CD4-positive, CD25-positive, alpha-beta regulatory T cell (primary cell): ENCODE measurements at places on chromosomes 1 and 21. TPM values are rescaled to one million over a fixed set of nuclear protein-coding genes. Genes with fewer than 3 reads are reported as not detected.

- no peak overlapping the region for H3K4me3 ChIP-seq
- no peak overlapping the region for H3K27ac ChIP-seq
- DNase-seq = no peak
- no peaks in the 10 kb centered on the region for H3K4me1 ChIP-seq
- H3K36me3 ChIP-seq = no peaks in the 10 kb centered on the region
- no peaks in the 10 kb centered on the region for H3K27me3 ChIP-seq
These were observed 302.1 kb upstream of the RRP15 start for GRCh38 chr1:217983051-217983375.

GRCh38 chr1:147723691-147724323 is 36.6 kb downstream of the GJA5 start:
- peaks cover 13% of the 10 kb centered on the region for H3K27me3 ChIP-seq
- H3K4me1 ChIP-seq = no peaks in the 10 kb centered on the region
- DNase-seq = no peak
- no peaks in the 10 kb centered on the region for H3K36me3 ChIP-seq

GRCh38 chr21:38839328-38840286 is 33.9 kb downstream of the ETS2 start:
- H3K27ac ChIP-seq = no peak overlapping the region
- no peaks in the 10 kb centered on the region for H3K4me1 ChIP-seq
- no peak for DNase-seq
- no peaks in the 10 kb centered on the region for H3K36me3 ChIP-seq
- peaks cover 3% of the 10 kb centered on the region for H3K27me3 ChIP-seq
- H3K4me3 ChIP-seq = no peak overlapping the region

DNA sequence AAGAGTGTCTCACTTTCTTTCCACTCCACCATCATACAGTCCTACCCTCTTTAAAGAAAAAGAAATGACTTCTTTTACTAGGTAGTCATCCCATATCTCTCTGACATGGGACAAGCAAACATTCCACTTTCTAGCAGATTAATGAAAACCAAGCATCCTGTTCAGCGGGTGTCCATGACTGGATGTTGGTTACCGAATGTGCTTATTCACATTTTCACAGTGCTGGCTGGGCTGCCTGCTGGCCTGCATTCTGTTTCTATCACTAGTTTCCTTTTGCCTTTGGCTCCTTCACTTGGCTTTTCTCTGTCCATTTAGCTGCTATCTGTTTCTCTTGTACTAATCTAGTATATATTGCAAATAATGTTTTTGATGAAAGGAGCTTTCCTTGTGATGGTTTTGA is 598.4 kb downstream of the RWDD3 start:
- H3K27ac ChIP-seq = no peak overlapping the region
- no peaks in the 10 kb centered on the region for H3K4me1 ChIP-seq
- H3K36me3 ChIP-seq = no peaks in the 10 kb centered on the region

DNA sequence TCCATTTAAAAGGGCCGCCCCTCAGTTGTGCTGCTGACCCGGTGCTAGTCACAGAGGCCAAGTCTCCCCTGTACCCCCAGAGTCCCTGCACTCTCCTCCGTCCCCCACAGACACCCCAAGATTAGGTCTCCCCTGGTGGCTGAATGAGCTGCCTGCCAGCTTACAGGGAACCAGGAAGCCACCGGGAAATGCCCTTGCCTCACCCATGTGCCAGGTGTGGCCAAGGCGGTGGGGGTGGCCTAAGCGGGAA is 32.7 kb downstream of the HSPG2 start:
- no peaks in the 10 kb centered on the region for H3K4me1 ChIP-seq
- no peaks in the 10 kb centered on the region for H3K36me3 ChIP-seq
- no peak overlapping the region for H3K27ac ChIP-seq
- no peak for DNase-seq
- no peak overlapping the region for H3K4me3 ChIP-seq

GRCh38 chr1:162710345-162710744 is 78.1 kb downstream of the DDR2 start:
- H3K4me1 ChIP-seq = no peaks in the 10 kb centered on the region
- H3K36me3 ChIP-seq = no peaks in the 10 kb centered on the region
- no peaks in the 10 kb centered on the region for H3K27me3 ChIP-seq
- no peak overlapping the region for H3K4me3 ChIP-seq
- H3K27ac ChIP-seq = no peak overlapping the region
- DNase-seq = no peak

DNA sequence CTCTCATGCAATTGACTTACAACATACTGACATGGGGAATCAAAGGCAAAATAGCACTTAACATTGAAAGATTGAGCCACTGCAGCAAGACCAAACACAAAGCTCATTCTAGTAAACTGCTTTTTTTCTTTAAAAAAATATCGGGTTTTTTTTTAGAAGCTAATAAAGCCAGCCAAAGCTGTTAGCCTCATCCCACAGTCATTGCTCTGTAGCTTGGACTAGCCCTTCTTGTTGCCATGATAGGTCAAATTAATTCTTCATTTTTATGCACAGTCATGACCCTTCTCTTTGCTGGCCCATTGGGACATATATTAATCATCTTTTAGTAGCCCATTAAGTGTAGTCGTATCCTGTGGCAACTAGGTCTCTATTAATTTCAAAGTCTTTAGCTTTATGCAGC is 231.3 kb downstream of the ADGRL2 start:
- H3K27ac ChIP-seq = no peak overlapping the region
- H3K4me1 ChIP-seq = no peaks in the 10 kb centered on the region
- H3K4me3 ChIP-seq = no peak overlapping the region
- no peaks in the 10 kb centered on the region for H3K27me3 ChIP-seq
- DNase-seq = no peak
- H3K36me3 ChIP-seq = no peaks in the 10 kb centered on the region

GRCh38 chr1:233025567-233025966 is 75.2 kb downstream of the NTPCR start:
- no peak overlapping the region for H3K4me3 ChIP-seq
- no peaks in the 10 kb centered on the region for H3K27me3 ChIP-seq
- peaks cover 5% of the 10 kb centered on the region for H3K36me3 ChIP-seq
- no peak for DNase-seq

DNA sequence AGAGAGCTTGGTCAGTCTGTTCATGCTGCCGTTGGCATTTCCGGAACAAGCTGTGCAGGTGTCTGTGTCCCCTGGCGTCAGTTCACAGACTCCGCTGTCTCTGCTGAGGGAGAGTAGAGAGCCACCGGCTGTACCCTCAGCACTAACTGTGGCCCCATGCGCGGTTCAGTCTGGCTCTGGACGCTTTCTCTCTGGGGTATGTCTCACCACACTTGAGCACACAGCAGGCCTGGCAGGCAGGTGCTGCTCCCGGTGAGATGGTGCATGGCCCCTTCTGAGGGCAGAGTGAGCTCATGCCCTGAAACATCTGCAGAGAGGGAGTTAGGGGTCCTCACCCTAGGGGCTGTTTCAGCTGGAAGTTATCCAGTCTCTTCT is 60.0 kb upstream of the TLR5 start:
- no peaks in the 10 kb centered on the region for H3K27me3 ChIP-seq
- H3K4me1 ChIP-seq = no peaks in the 10 kb centered on the region
- no peak overlapping the region for H3K4me3 ChIP-seq
- H3K27ac ChIP-seq = no peak overlapping the region
- no peak for DNase-seq

DNA sequence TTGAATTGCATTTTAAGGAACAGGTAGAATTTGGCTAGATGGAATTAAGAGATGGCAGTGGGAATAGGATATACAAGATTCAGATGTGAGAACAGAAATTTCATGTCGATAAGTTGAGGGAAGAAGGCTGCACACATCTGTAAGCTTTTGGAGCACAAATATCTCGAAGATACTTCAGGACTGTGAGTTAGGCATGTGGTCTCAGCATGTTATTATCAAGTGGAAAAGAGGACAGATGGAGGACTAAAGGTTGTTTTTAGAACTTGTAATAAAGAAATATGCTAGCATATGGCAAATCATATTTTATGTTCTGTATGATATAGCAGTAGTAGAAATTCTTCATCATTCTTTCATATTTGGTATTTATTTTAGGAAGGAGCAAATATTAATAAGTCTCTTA is 61.5 kb downstream of the KIF1B start:
- H3K27ac ChIP-seq = no peak overlapping the region
- H3K36me3 ChIP-seq = peaks cover 10% of the 10 kb centered on the region
- no peaks in the 10 kb centered on the region for H3K27me3 ChIP-seq
- H3K4me3 ChIP-seq = no peak overlapping the region
- H3K4me1 ChIP-seq = no peaks in the 10 kb centered on the region
- no peak for DNase-seq

GRCh38 chr1:172704420-172705210 is 45.7 kb downstream of the FASLG start:
- H3K4me3 ChIP-seq = peak overlapping the region; percentile 45
- no peak overlapping the region for H3K27ac ChIP-seq
- no peak for DNase-seq
- no peaks in the 10 kb centered on the region for H3K36me3 ChIP-seq

- no peak for DNase-seq
- H3K27ac ChIP-seq = no peak overlapping the region
- H3K4me3 ChIP-seq = no peak overlapping the region
- H3K4me1 ChIP-seq = no peaks in the 10 kb centered on the region
- peaks cover 3% of the 10 kb centered on the region for H3K27me3 ChIP-seq
These were observed 342.1 kb upstream of the NR5A2 start for GRCh38 chr1:199685369-199685768.

DNA sequence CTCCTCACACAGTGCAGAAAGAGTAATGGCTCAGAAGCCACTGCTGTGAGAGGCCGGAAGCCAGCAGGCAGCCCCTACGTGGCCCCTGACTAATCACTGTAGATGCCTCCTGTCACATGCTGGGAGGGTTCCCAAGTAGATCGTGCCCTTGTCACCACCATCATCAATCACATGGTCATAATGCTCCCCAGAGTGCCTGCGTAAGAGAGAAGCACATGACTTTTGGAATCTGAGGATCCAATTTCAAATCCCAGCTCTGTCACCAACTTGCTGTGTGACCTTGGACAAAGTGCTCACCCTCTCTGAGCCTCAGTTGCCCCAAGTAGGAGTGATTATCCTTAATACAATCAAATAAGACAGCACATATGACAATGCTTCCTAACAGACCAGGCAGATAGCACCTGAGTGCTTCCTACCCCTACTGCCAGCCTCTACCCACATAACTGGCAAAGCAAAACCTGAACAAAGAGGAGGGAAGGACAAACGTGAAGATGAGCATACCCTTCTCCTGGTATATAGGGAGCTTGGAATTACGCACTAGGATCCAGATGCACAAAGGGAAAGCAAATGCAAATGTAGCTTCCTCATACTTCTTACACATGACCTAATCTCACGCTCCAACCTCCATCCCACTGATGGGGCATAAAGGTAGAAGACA is 65.7 kb downstream of the SDC3 start:
- H3K4me3 ChIP-seq = no peak overlapping the region
- no peaks in the 10 kb centered on the region for H3K27me3 ChIP-seq

GRCh38 chr1:195495720-195496635 is 1112.3 kb downstream of the KCNT2 start:
- H3K4me3 ChIP-seq = no peak overlapping the region
- H3K36me3 ChIP-seq = no peaks in the 10 kb centered on the region
- no peaks in the 10 kb centered on the region for H3K4me1 ChIP-seq
- no peaks in the 10 kb centered on the region for H3K27me3 ChIP-seq

GRCh38 chr1:90902672-90903071 is 119.2 kb downstream of the ZNF644 start:
- no peak for DNase-seq
- H3K36me3 ChIP-seq = peaks cover 24% of the 10 kb centered on the region
- no peaks in the 10 kb centered on the region for H3K4me1 ChIP-seq
- H3K27ac ChIP-seq = no peak overlapping the region

- peaks cover 2% of the 10 kb centered on the region for H3K4me1 ChIP-seq
- H3K27ac ChIP-seq = no peak overlapping the region
- DNase-seq = no peak
- no peak overlapping the region for H3K4me3 ChIP-seq
These were observed 896 bp downstream of the KANK4 start for GRCh38 chr1:62318320-62318755.

DNA sequence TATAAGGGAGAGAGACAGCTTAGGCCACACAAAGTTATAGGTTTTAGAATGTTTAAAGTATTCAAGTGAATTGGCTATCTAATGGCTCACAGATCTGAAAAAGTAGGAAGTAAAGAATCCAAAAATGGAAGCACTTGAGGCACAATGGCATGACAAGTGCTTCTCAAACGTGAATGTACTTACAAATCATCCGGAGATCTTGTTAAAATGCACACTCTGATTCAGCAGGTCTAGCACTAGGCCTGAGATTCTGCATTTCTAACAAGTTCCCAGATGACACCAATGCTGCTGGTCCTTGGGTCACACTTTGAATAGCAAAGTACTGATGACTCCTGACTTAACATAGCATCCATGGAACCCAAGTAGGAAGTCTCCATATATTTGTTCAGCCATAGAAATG is 20.9 kb upstream of the AGL start:
- H3K4me3 ChIP-seq = no peak overlapping the region
- no peaks in the 10 kb centered on the region for H3K27me3 ChIP-seq
- H3K4me1 ChIP-seq = no peaks in the 10 kb centered on the region
- no peak overlapping the region for H3K27ac ChIP-seq

DNA sequence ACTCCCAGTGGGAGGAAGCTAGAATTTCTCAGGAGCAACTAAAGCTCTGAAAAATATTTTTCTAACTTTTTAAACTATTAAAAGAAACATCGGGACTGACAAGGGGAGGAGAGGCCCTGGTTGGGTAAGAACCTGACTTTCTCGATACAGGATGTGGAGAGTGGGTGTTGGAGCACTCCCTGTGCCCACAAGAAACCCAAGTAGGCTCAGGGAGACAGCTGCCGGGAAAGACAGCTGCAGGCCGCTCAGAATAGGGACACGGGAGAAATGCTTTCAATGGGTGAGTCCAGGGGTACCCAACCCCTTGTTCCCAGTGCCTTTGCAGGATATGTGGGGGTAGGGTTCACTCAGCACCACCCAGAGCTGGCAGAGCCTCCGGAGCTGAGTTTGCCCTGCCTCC is 43.6 kb downstream of the PLEKHA6 start:
- no peaks in the 10 kb centered on the region for H3K4me1 ChIP-seq
- no peak for DNase-seq
- H3K4me3 ChIP-seq = no peak overlapping the region
- H3K36me3 ChIP-seq = no peaks in the 10 kb centered on the region
- peaks cover 3% of the 10 kb centered on the region for H3K27me3 ChIP-seq
- H3K27ac ChIP-seq = no peak overlapping the region

GRCh38 chr1:44941424-44942324 is 44.7 kb downstream of the EIF2B3 start:
- no peak for DNase-seq
- H3K36me3 ChIP-seq = peaks cover 2% of the 10 kb centered on the region
- H3K27me3 ChIP-seq = no peaks in the 10 kb centered on the region
- H3K4me3 ChIP-seq = no peak overlapping the region
- no peak overlapping the region for H3K27ac ChIP-seq

GRCh38 chr1:224698015-224698451 is 81.9 kb downstream of the CNIH3 start:
- H3K27ac ChIP-seq = no peak overlapping the region
- no peak for DNase-seq
- no peaks in the 10 kb centered on the region for H3K36me3 ChIP-seq
- H3K4me3 ChIP-seq = no peak overlapping the region

Gene C1QA
- total RNA-seq = not detected

Gene PADI2
- not detected for total RNA-seq

Gene CBR3
- total RNA-seq = 1.8 TPM

Gene OPRD1
- not detected for total RNA-seq

Gene ACBD6
- 25.1 TPM for total RNA-seq

Gene PGLYRP4
- 0.20 TPM for total RNA-seq

Gene SPRR2A
- total RNA-seq = not detected

Gene SYT11
- 29.7 TPM for total RNA-seq

Gene SPRR3
- not detected for total RNA-seq

Gene DMBX1
- total RNA-seq = not detected
